Osteocyte (in vitro differentiated cells): ENCODE measurements at places on chromosomes 12 and 14. TPM values are rescaled to one million over a fixed set of nuclear protein-coding genes. Genes with fewer than 3 reads are reported as not detected.

The ZNF385A gene
- total RNA-seq, result 12.3 and 12.7 TPM in 2 replicates

DNA sequence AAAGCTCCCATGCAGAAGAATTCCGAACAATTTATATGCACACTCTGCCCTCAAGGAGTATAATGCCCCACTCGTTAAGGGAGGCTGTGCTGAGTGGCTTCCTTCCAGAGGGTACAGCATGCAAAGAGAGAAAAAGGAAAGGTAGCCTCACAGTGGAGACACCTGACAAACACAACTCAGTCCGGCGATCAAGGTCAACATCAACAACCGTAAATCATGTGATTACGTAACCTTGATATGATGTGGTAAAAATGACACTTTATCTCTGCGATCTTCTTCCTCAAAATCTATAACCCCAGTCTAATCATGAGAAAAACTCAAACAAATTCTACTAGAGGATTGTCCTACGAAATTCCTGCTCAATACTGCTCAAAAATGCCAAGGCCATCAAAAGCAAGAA is 400.5 kb upstream of the CCDC196 start:
- H3K27ac ChIP-seq, result no peak overlapping the region
- DNase-seq, result no peak
- H3K36me3 ChIP-seq, result no peaks in the 10 kb centered on the region
- H3K4me3 ChIP-seq, result no peak overlapping the region

The RIPK3 gene
- total RNA-seq, result 0.78 and 1.3 TPM in 2 replicates

The LRRC43 gene
- 1.0 and 2.0 TPM in 2 replicates for total RNA-seq

The METAP2 gene
- total RNA-seq, result 71.0 and 76.6 TPM in 2 replicates

GRCh38 chr14:92464716-92465115 is 48.9 kb upstream of the RIN3 start:
- no peaks in the 10 kb centered on the region for H3K27me3 ChIP-seq
- no peak overlapping the region for H3K4me3 ChIP-seq
- no peak for DNase-seq
- no peak overlapping the region for H3K27ac ChIP-seq
- H3K4me1 ChIP-seq, result peaks cover 11% of the 10 kb centered on the region

GRCh38 chr12:72197790-72198189 is 74.4 kb upstream of the TRHDE start:
- no peak for DNase-seq
- H3K27me3 ChIP-seq, result no peaks in the 10 kb centered on the region
- H3K4me1 ChIP-seq, result no peaks in the 10 kb centered on the region
- no peak overlapping the region for H3K4me3 ChIP-seq
- no peak overlapping the region for H3K27ac ChIP-seq

The DPY19L2 gene
- total RNA-seq, result 13.9 and 15.2 TPM in 2 replicates

The TOMM20L gene
- total RNA-seq, result not detected in 2 replicates

The KRT85 gene
- total RNA-seq, result not detected in 2 replicates

The LRP1-AS gene
- not detected in 2 replicates for total RNA-seq

The PLBD1 gene
- total RNA-seq, result 0.13 and 0.89 TPM in 2 replicates
